Ascending aorta (tissue), 2 donors: ENCODE measurements at places on chromosomes 11 and 22. TPM values are rescaled to one million over a fixed set of nuclear protein-coding genes. Genes with fewer than 3 reads are reported as not detected.

DNA sequence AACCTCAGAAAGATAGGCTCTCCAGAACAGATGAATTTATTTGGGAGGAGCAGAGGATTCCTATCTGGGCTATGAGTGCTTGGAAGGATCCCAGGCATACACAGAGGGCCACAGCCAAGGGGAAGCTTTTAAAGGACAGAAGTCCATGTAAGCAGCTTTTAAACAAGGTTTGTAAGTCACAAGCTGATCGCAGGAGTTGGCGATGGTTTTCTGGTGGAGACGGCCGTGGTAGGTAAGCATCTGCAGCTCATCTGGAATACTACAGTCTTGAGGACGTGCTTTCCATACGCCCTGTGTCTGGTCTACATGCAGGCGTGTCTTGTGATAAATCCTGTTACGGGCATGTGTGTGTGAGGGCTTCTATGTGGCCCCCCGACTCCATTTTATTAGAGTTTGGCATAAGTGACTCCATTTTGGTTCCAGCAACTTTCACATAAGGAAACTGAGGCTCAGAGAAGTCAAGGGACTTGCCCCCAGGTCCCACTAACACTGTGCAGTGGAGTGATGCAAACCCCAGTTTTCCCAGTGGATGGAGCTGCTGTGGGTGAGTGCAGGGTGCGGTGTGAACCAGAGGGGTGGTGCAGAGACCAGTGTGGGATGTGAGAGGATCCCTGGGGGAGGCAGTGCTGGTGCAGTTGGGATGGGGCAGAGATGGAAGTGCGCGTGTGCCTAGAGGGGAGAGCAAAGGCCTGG, 11.8 kb upstream of the ACY3 start:
- no peaks in the 10 kb centered on the region for H3K27me3 ChIP-seq
- no peak overlapping the region for H3K27ac ChIP-seq
- no peaks in the 10 kb centered on the region for H3K4me1 ChIP-seq
- no peaks in the 10 kb centered on the region for H3K36me3 ChIP-seq
- peak; percentile 41 for DNase-seq
- H3K4me3 ChIP-seq, result no peak overlapping the region

- no peak for DNase-seq
- no peak overlapping the region for H3K27ac ChIP-seq
- no peak overlapping the region for H3K4me3 ChIP-seq
- H3K4me1 ChIP-seq, result no peaks in the 10 kb centered on the region
- H3K27me3 ChIP-seq, result no peaks in the 10 kb centered on the region
- no peaks in the 10 kb centered on the region for H3K36me3 ChIP-seq
Measured at GRCh38 chr11:29432719-29433325, 584.0 kb downstream of the KCNA4 start.

DNA sequence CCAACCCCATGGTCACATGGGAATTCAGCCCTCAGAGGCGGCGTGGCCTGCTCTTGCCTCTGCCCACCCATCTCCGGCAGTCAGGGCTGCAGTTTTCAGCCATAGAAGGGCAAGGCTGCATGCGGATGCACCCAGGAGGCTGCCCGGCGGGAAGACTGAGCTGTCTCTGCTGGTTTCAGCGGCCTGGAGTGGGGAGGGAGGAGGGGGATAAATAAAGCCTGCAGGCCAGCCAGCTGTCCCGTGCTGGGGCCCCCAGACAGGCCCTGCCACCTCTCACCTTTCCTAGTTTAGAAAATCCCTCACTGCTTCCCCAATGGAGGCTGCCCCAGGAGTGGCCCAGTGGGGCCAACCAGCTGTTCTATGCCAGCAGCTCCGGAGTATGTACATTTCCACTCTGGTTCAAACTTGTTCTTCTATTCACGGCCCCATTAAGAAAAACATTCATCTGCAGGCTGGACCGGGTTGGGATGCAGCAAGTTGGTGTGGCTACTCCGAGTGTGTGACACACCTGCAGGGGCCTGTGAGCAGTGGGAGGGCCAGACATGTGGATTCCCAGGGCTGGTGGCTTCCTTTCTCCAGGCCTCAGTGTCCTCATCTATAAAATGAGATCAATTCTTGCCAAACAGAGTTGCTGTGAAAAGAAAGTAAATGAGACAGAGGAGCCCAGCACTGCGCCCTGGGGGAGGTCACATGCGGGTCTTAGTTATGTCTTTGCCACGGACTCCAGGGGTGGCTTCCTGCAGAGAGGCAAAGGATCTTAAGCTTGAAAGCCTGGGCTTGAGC, 5.0 kb downstream of the MICALL1 start:
- peaks cover 12% of the 10 kb centered on the region for H3K4me1 ChIP-seq
- DNase-seq, result no peak
- peaks cover 5% of the 10 kb centered on the region for H3K36me3 ChIP-seq
- no peaks in the 10 kb centered on the region for H3K27me3 ChIP-seq

DNA sequence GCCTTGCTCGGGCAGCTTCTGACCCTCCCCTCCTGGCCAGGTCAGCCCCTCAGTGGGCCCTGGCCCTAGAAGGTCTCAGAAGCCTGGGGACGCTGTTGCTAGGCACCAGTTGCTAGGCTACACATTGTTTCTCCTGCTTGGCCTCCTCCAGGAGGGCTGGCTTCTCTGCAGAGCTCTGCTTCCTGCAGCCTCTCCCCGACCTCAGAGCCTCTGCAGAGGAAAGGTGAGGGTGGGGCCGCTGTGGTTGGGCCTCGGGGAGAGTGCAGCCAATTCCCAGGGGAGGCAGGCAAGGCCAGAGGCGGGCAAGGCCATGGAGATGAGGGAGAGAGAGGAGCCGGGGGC, 27.6 kb upstream of the LRRC10B start:
- no peaks in the 10 kb centered on the region for H3K4me1 ChIP-seq
- H3K36me3 ChIP-seq, result no peaks in the 10 kb centered on the region
- no peak overlapping the region for H3K27ac ChIP-seq
- no peaks in the 10 kb centered on the region for H3K27me3 ChIP-seq

GRCh38 chr11:104259121-104259610, 95.2 kb upstream of the PDGFD start:
- DNase-seq, result no peak
- no peaks in the 10 kb centered on the region for H3K4me1 ChIP-seq
- H3K27ac ChIP-seq, result no peak overlapping the region
- no peaks in the 10 kb centered on the region for H3K27me3 ChIP-seq
- H3K4me3 ChIP-seq, result no peak overlapping the region

- no peaks in the 10 kb centered on the region for H3K27me3 ChIP-seq
- no peak for DNase-seq
- no peaks in the 10 kb centered on the region for H3K36me3 ChIP-seq
- no peak overlapping the region for H3K27ac ChIP-seq
- no peak overlapping the region for H3K4me3 ChIP-seq
Measured at GRCh38 chr22:23110190-23110921, 31.4 kb downstream of the RSPH14 start.

- H3K36me3 ChIP-seq, result no peaks in the 10 kb centered on the region
- no peak for DNase-seq
- no peak overlapping the region for H3K4me3 ChIP-seq
- H3K27me3 ChIP-seq, result no peaks in the 10 kb centered on the region
- no peak overlapping the region for H3K27ac ChIP-seq
Measured at GRCh38 chr11:65379698-65380459, 2.6 kb downstream of the SLC25A45 start.

- H3K36me3 ChIP-seq, result no peaks in the 10 kb centered on the region
- no peak overlapping the region for H3K4me3 ChIP-seq
- H3K27me3 ChIP-seq, result no peaks in the 10 kb centered on the region
- H3K4me1 ChIP-seq, result no peaks in the 10 kb centered on the region
Measured at GRCh38 chr11:19216709-19217374, 15.1 kb upstream of the CSRP3 start.

DNA sequence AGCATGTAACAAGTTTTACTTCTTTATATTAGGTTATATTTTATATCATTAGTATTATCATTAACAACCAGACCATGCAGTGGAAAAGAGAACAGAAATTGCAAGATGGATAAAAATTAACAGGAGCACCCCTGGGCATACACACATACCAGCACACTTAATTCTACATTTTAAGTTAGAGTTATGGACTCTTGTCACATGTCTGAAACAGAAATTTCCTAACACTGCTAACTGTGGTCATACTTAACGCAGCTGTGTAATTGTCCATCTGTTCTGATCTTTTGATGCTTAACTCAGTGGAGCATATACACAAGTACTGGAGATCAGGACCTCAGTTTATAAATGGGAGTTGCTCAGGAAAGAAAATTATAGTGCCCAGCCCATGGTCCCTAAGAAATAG, 358 bp downstream of the OR52H1 start:
- H3K4me1 ChIP-seq, result no peaks in the 10 kb centered on the region
- no peaks in the 10 kb centered on the region for H3K27me3 ChIP-seq
- no peaks in the 10 kb centered on the region for H3K36me3 ChIP-seq
- DNase-seq, result no peak

DNA sequence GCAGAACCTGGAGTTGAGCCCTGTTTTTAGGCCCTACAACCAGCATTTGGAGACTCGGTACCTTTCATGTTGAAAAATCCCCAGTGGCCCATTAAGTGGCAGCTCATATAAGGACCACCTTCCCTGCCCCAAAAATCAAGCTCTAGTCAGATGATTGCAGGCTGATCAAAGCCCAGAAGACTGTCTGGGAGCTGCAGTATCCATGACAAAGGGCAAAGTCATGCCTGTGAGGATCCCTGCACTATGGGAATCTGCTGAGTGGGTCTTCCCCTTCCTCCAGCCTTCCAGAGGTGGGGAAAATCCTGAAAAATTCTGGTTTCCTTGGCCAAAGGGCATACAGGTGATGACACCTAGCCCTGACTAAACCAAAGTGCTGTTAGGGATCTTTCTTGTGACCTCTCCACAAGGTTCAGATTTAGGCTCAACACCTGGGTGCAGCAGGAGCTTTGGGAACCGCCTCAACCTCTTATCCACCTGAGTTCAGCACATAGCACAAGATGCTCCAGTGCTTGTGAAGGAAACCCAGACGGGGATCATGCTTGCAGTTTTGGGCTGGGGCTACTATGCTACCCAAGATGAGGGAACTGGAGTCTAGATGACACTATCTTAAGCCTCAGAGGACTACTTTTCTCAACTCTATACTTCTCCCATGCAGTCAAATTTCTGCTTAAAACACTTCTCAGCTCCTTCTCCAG, 1.2 kb upstream of the TRIM3 start:
- H3K4me1 ChIP-seq, result peaks cover 7% of the 10 kb centered on the region
- no peak for DNase-seq
- H3K4me3 ChIP-seq, result no peak overlapping the region

The CHST1 gene
- total RNA-seq, result 40.2 TPM

The TMEM191C gene
- not detected for total RNA-seq

The MPPED1 gene
- total RNA-seq, result not detected

The LPXN gene
- total RNA-seq, result 2.1 TPM

The OR8G5 gene
- not detected for total RNA-seq

The F2 gene
- 2.6 TPM for total RNA-seq

The LDHAL6A gene
- total RNA-seq, result not detected

The GPR83 gene
- not detected for total RNA-seq

The SCT gene
- total RNA-seq, result not detected
